Testis (tissue), 5 donors: ENCODE measurements at places on chromosomes 3 and 15.

- no peak for DNase-seq
Measured at GRCh38 chr3:153956613-153957012, 164.6 kb upstream of the ARHGEF26 start.

DNA sequence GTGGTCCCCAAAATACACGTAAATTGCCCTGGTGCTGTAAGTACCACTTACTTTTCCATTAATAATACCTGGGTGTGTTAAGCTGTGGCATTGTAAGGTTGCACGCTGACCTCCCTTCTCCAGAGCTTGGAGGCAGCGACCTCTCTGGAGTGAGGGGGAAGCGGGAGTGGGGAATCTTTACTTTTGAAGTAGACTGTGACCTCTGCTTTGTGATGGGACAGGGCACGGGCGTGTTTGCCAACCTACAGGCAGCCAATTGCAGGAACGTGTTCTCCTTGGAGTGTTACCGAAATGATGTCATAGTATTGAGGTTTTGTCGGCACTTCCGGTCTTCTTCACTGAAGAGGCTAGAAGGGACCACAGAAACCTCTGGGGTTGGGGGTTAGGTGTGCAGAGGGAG, 227.3 kb upstream of the C2CD4B start:
- DNase-seq: peak; percentile 17

GRCh38 chr3:20022954-20023622, 11.0 kb upstream of the PP2D1 start:
- no peak for DNase-seq

DNA sequence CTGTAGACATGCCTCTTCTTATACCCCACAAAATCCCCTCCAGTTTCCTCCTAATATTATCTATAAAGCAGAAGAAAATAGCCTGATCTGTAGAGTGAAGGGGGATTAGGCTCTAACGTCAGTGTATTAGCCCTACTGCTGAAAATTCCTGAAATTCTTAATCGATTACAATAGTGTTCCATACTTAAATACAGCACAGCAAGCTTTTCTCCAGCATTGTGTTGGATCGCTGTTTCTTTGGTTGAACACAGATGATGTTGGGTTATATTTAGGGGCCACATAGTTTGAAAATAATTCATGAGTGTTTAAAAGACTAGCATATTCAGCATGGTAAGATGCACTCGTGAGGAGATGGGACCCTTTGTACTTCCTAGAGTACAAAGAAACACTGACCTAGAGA, 52.5 kb downstream of the PIAS1 start:
- no peak for DNase-seq

GRCh38 chr15:61528581-61528910, 299.4 kb upstream of the RORA start:
- DNase-seq: no peak

GRCh38 chr15:43974852-43975251, 148.1 kb downstream of the WDR76 start:
- DNase-seq: no peak

- no peak for DNase-seq
Measured at GRCh38 chr3:53555068-53555588, 60.7 kb downstream of the CACNA1D start.
